ENCODE measurements at places on chromosomes 2 and 18. TPM values are rescaled to one million over a fixed set of nuclear protein-coding genes. Genes with fewer than 3 reads are reported as not detected.
A peak's percentile ranks its signal among the peaks of the same experiment; 100 is the strongest.

DNA sequence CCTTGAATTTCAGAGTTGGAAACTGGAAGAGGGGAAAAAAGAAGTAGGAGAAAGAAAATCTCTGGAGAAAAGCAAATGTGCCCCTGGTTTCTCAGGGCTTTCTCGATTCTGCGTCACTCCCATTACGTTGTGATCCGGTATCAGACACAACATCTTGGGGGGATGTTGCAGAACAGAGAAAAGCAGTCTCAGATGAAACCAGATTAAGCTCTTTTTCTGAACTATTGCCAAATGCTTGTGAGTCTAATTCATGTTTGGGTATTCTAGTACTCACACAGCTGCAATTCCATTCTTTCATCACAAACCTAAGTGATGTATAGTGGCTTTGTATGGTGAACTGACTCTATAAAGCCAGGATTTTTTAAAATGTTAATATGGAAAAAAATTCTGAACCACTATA lies 233.2 kb downstream of the TCF4 start:
- peaks cover 13% of the 10 kb centered on the region for H3K4me1 ChIP-seq
- H3K27ac ChIP-seq: no peak overlapping the region
- no peak for DNase-seq
- H3K4me3 ChIP-seq: no peak overlapping the region
- H3K36me3 ChIP-seq: no peaks in the 10 kb centered on the region
- no peaks in the 10 kb centered on the region for H3K27me3 ChIP-seq

GRCh38 chr2:6069381-6069780 lies 377.2 kb downstream of the SOX11 start:
- DNase-seq: no peak
- no peak overlapping the region for H3K27ac ChIP-seq
- no peaks in the 10 kb centered on the region for H3K27me3 ChIP-seq
- no peak overlapping the region for H3K4me3 ChIP-seq
- H3K36me3 ChIP-seq: no peaks in the 10 kb centered on the region

DNA sequence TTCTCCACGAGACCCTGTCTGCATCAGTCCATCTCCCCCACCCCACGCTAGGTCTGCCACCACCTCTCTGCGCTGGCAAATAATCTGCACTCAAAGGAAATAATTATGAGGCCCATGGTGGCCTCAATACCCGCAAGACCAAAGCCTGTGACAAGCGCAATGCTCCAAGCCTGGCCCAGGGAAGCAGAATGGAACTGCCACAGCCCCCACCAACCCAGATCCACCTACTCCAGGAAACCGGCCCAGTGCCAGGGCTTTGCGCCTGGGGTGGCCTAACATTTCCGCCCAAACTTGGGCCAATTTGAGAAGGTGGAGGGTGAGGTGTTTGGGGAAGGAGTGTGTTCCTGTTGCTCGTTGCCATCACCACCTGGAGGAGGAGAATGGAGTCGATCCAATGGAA lies 26.0 kb upstream of the ATOH8 start:
- H3K4me1 ChIP-seq: peaks cover 19% of the 10 kb centered on the region
- H3K36me3 ChIP-seq: no peaks in the 10 kb centered on the region
- no peak overlapping the region for H3K4me3 ChIP-seq
- no peak overlapping the region for H3K27ac ChIP-seq

The REG3G gene
- total RNA-seq: not detected

The FIGN gene
- total RNA-seq: 2.5 TPM

The MROH2A gene
- total RNA-seq: not detected

The SCYGR4 gene
- not detected for total RNA-seq

The TDRD15 gene
- total RNA-seq: not detected

The KIAA2012 gene
- not detected for total RNA-seq

GRCh38 chr2:221571025-221571550 lies 1.0 kb downstream of the EPHA4 start:
- DNase-seq: peak; percentile 72
- peaks cover 15% of the 10 kb centered on the region for H3K27me3 ChIP-seq
- H3K4me3 ChIP-seq: peak overlapping the region; percentile 80
- no peak overlapping the region for H3K27ac ChIP-seq
- no peaks in the 10 kb centered on the region for H3K36me3 ChIP-seq

The ABCG5 gene
- total RNA-seq: not detected

- H3K4me3 ChIP-seq: no peak overlapping the region
- DNase-seq: no peak
- peaks cover 7% of the 10 kb centered on the region for H3K27me3 ChIP-seq
- H3K4me1 ChIP-seq: no peaks in the 10 kb centered on the region
Observed at GRCh38 chr2:19504400-19505198, 146.2 kb upstream of the OSR1 start.

- peak; percentile 59 for DNase-seq
- H3K36me3 ChIP-seq: no peaks in the 10 kb centered on the region
- H3K4me1 ChIP-seq: peaks cover 12% of the 10 kb centered on the region
- H3K27ac ChIP-seq: no peak overlapping the region
- peak overlapping the region; percentile 72 for H3K4me3 ChIP-seq
Observed at GRCh38 chr2:212535996-212536816, 2.4 kb downstream of the ERBB4 start.

GRCh38 chr2:240155048-240155744 lies 14.7 kb upstream of the OTOS start:
- H3K4me1 ChIP-seq: no peaks in the 10 kb centered on the region
- no peak overlapping the region for H3K4me3 ChIP-seq
- no peaks in the 10 kb centered on the region for H3K36me3 ChIP-seq
- peaks cover 10% of the 10 kb centered on the region for H3K27me3 ChIP-seq

DNA sequence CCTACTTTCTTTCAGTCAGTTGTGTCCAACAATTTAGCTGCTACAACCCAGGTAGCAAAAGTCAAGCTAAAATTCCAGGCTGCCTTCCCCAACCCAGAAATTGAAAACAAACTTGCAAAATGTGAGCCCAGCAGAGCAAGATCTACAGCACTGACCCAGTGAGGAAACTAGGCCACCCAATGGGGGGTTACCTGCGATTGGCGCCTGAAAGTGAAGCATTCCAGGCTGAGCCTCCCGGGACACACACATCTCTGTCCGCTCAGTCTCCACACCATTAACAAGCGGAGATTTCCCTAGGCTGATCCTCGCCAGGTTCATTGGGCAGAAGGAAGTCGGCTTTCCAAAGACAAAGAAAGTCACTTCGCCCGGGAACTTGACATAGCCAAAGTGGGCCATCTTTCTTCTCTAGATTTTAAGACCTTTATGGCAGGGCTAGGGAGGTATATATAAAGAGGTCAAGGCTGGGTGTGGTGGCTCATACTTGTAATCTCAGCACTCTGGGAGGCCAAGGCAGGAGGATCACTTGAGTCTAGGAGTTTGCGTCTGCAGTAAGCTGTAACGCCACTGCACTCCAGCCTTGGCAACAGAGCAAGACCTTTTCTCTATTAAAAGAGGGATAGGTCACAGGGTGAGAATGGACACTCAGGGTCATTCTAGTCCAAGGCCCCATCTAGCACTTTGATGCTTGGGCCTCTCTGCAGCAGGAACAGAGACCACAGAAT lies 53.6 kb downstream of the TTC32 start:
- H3K36me3 ChIP-seq: no peaks in the 10 kb centered on the region
- DNase-seq: no peak
- no peak overlapping the region for H3K4me3 ChIP-seq
- H3K4me1 ChIP-seq: no peaks in the 10 kb centered on the region

- no peak overlapping the region for H3K4me3 ChIP-seq
- no peaks in the 10 kb centered on the region for H3K27me3 ChIP-seq
Observed at GRCh38 chr18:60775978-60776377, 403.4 kb upstream of the MC4R start.

The MAB21L4 gene
- total RNA-seq: not detected
